ENCODE measurements at places on chromosomes 5 and 9.

DNA sequence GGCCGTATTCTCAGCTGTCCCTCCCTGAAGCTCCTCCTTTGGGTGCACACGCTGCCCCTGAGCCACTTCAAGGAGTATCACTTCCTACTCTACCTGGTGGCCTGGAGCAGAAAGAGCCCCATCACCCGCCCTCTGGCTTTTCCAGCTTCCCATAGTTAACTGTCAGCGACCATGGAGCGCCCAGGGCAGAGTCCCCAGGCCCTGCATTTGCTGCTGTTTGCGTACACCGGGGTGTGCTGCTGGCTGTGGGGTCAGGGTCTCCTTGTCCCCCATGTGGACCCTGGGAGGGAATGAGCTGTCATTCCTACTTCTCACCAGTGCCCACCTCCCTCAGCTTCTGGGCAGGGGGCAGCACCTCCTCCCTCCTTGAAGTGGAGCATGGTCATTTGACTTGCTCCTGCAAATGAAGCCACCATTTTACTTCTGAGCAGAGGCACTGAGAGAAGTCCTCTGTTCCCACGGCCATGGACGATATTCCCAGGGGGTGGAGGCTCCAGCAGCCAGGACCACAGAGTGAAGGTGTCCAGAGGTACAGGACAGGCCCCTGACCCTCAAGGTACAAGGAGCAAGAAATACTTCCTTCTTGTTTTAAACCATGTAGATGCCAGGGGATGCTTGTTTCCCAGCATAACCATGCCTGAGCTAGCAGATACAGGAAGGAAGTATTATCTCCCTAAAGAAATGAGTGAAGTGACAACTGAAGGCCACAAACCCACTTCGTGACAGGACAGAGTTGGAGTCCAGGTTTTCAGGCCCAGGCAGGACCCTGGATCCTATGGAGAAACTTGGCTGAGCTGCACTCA lies 40.6 kb upstream of the COL5A1 start:
- no peak for DNase-seq

- no peak for DNase-seq
These were observed 15.6 kb downstream of the CIZ1 start for GRCh38 chr9:128175726-128176125.

DNA sequence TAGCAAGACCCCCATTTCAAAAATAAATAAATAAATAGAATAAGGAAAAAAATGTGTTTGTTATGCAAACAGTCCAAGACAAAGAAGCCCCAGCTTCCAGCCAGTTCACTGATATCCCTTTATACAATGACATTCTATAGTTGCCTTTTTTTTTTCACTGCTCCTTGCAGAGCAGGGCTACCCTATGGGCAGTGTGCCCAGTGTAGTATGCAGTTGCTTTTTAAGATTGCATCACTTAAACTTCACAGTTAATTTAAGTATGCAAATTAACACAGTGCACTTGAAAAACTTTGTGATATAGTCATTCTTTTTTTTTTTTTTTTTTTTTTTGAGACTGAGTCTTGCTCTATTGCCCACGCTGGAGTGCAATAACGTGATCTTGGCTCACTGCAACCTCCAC lies 40.8 kb upstream of the ARRDC3 start:
- DNase-seq: no peak

GRCh38 chr5:230711-231110 lies 12.6 kb downstream of the SDHA start:
- no peak for DNase-seq

DNA sequence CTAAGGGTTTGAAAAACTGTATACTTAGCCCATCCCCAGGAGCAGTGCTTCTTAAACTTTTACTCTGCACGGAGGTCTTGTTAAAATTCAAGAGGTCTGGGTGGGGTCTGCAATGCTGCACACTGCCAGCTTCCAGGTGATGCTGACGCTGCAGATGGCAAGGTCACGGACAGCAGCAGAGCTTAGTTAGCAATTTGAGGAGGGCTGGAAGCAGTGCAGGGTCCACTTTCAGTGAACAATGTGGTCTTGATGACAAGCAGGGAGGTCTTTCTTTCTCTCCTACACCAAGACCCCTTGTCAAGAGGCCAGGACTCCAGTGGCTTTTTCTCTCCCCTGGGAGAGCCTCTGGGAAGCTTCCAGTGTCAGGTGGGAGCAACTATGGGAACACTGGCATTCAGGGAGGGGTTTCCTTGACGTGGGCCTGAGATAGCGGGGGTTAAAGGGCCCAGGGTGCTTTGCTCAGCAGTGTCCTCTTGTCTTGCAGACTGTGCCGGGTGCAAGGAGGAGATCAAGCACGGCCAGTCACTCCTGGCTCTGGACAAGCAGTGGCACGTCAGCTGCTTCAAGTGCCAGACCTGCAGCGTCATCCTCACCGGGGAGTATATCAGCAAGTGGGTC lies 65.0 kb upstream of the AFAP1L1 start:
- DNase-seq: no peak

DNA sequence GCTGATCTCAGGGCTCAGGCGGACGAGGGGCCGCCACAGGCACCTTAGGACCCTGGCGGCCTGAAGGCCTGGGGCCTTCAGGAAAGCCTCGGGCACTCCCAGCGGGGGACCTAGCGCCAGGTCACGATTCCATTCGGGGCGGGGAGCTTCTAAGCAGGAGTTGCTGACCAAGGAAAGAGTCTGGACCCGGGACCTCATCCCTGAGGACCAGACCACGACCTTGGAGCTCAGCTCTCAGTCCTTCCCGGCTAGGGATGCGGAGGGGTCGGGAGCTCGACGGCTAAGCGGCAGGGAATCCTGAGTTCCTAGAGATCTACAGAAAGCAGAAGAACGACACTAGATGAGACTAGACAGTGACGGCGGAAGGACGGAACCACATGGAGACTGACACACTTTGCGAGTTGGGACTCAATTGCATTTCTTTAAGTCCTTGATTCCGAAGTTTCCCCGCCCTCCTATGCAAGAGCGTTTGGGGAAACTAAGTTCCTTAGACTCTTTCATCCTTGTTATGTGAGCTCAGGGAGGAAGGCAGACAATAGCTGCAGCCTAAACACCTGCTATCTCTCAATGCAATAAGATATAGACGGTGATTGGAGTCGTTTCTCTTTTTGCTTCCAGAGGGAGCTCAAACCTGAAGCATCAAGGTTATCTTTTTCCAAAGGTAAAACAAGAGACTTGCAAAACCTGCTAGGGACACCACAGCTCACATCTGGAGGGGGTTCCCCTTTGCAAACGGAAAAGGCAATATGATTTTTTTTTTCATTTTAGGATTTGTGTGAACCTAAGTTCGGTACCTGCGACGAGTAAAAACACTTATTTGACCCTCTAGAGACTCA lies 9.7 kb downstream of the NR2F1-AS1 start:
- no peak for DNase-seq

- DNase-seq: no peak
These were observed 548.2 kb upstream of the CLINT1 start for GRCh38 chr5:158406884-158407823.

- DNase-seq: no peak
These were observed 417.7 kb downstream of the PSAT1 start for GRCh38 chr9:78714576-78714975.

DNA sequence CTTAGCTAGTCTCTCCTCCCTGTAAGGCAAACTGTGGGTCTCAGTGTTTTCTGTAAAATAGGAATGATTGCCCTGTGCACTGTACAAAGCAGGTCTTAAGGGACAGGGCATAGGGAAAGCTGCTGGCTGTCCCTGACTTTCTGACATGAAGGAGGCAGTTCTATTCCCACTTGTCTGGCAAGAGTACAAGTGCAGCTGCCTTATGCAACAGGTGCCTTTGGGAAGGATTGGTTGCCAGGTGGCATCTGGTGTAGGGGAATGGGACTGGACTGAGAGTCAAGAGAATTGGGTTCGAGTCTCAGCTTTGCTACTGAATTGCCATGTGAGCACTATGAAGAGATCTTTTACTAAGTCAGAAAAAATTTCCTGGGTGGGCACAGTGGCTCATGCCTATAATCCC lies 10.0 kb downstream of the BSPRY start:
- no peak for DNase-seq

DNA sequence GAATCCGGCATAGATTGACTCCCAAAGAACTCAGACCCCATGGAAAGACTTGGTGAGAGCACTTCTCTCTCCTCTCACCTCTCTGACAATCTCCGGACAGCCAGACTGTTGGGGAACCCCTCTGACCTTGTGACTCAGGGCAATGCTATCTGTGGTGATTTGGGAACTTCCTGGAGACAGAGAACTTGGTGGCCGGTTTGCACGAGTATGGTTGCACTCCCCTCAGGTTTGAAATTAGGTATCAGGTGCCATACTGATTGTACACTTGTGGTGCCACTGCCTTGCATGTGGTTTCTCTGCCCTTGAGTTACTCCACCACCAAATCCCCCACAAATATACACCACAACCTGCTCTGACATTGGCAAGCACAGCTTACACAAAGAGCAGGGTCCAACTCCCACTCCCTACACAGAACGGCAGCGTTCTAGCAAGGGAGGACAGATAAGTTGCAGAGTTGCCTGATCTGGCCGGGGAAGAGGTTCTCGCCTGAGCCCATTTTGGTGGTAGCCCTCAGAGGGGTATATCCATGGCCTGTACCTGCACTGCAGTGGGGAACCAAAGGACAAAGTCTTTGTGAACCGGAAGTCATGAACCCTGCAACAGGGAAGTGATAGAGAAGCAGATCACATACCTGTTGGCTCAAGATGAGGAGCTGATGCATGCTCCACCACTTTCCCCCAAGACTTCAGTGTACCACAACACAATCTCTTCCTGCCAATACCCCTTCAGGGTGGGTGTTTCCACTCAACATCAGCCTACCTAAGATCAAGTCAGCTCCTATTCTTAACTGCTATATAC lies 255.1 kb downstream of the MCTP1 start:
- no peak for DNase-seq

- no peak for DNase-seq
These were observed 16.0 kb downstream of the TRMO start for GRCh38 chr9:97906236-97906831.

DNA sequence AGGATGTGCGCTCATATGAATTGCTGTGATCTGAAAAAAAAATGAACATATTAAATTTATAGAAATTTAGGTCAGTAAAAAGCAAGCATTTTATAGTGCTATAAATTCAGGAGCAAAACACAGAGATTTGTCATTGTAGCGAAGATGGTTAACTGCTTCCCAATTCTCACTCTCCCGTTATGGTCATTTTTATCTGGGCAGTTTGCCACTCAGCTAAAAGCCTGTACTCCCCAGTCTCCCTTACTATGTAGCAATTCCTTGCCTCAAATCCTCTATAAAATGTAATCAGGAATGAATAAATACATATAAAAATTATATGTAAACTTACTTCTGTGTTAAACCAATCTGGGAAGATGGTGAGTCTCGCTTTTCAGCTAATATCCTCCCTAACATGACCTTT lies 471.5 kb downstream of the HINT1 start:
- no peak for DNase-seq

- peak; percentile 16 for DNase-seq
These were observed 32.9 kb upstream of the CDK20 start for GRCh38 chr9:88007291-88007650.

- DNase-seq: no peak
These were observed 84.7 kb downstream of the RASGRF2 start for GRCh38 chr5:81044868-81045267.

- DNase-seq: no peak
These were observed at the start of gene TNFSF15 for GRCh38 chr9:114805670-114806525. TNFSF15 (minus strand) TSS chr9:114806039; CDS start chr9:114806012, 27 bp downstream.

GRCh38 chr9:107735821-107736220 lies 246.3 kb upstream of the KLF4 start:
- no peak for DNase-seq

DNA sequence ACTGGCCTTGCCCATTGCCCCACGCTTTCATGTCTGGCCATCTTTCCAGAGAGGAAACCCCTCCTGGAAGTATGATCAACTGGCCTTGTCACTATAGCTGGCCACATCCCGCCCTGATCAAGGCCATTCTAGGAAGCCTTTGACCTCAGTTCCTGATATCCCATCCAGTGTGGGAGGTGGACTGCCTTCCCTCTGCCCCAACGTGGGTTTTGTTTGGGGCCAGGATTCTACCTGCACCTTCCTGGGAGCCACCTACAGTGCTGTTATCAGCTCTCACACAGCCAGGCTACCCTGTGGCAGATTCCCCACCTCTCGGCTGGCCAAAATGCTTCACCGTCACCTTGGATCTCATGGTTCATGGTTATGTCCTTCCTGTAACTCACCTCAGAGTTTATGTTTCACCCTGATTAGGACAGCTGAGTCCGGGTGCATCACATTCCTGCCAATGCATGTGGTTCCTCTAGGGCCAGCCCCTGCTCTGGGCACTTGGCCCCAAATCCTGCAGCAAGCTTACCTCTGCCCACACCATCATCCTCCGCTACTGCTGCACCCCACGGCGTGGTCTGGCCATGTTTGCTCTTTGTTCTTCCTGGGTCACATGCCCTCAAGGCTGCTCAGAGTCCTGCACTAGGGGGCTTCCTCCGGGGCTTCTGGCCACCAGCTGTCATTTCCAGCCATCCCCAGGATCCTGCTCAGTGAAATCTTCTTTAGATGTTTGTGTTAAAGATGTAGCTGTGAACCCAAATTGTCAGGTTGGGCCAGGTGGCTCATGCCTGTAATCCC lies 24.2 kb upstream of the S1PR3 start:
- DNase-seq: no peak

DNA sequence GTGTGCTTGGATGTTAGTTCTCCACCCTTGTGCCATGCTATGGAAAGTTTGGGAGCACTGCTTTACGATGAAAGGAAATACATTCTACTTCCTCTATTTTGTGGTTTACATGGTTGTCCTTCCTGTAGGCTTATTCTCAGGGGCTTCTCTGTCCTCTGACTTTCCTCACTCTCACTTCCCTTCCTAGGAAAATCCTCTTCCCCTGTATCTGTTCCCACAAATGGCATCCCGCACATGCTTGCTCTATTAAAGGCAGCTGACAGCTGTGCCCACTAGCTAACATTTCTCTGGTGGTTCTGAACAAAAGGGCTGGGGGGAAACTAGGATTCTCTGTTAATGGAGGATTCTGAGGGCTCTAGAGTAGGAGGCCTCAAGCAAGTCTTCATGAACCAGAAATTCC lies 52.4 kb downstream of the FAM170A start:
- no peak for DNase-seq

GRCh38 chr5:68396722-68397121 lies 181.2 kb downstream of the PIK3R1 start:
- no peak for DNase-seq

DNA sequence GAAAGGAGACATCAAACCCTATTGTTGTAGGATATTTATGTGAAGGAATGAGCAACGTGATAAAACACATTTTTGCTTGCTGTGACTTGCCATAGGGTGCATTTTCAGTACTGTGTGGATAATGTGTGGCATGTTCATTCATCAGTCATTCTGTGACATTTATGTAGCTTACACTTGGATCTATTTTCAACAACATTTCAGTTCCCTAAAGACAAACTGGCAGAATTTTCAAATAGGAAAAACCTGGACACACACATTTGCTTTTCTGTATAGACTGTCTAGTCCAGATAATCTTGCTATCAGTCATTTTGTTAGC lies 127.7 kb downstream of the TMC1 start:
- no peak for DNase-seq

DNA sequence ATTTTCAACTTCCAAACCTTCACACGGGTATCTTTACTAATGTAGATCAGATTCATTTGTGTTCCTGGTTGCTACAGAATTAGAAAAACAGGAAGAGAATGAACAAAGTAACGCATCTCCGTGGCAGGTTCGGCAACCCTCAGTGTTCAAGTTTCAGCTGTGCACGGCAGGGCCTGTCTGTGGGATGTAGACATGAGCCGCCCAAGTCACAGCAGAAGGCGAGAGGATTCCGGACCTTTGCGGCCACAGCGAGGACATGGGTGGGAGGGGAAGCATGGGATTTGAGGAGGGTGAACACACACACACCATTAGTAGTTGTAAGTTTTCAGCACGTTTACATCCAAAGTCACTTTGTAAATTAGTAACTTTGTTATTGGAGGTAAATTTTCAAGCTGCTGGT lies 31.7 kb upstream of the CEP72 start:
- DNase-seq: no peak

GRCh38 chr9:108618906-108619550 lies 236.8 kb downstream of the ACTL7B start:
- no peak for DNase-seq

All from activated T-helper 1 cell treated with anti-CD3 and anti-CD28 coated beads, Interleukin-2, amount 50 U/mL, for 16 hours (primary cell).